ENCODE measurements at places on chromosomes 12 and 14.

GRCh38 chr14:75246546-75247285, 31.9 kb upstream of the FOS start:
- DNase-seq = no peak

DNA sequence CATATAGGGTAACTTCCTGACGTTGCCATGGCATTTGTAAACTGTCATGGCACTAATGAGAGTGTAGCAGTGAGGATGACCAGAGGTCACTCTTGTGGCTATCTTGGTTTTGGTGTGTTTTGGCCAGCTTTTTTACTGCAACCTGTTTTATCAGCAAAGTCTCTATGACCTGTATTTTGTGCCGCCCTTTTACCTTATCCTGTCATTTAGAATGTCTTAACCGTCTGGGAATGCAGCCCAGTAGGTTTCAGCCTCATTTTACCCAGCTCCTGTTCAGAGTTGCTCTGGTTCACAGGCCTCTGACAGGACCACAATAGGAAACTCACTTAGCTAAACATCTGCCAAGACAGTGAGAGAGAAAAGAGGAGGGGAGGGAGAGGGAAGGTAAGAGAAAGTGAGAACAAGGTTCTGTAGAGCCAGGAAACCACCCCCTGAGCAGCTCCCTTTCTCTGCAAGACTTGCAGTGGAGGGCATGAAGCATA, 64.8 kb upstream of the PLEKHG3 start:
- DNase-seq = peak; percentile 81

DNA sequence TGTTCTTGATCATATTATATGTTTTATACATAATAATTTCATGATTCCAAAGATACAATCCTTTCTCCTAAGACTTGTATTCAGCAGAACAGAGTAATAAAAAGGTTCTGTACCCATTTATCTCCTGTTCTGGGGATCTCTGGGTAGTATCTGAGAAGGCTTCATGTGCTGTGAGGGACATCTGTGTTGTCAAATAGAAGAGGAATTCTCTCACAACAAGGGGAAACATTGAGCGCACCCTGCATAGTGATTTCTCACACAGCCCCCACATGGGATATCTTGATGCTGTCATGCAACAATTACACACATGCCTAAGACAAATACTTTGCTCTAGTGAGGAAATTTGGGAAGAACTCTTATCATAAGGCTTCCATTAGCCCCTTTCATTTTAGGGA, 101.8 kb upstream of the ATF1 start:
- DNase-seq = no peak

- no peak for DNase-seq
Observed at GRCh38 chr14:66069036-66069435, 417.1 kb upstream of the CCDC196 start.

GRCh38 chr12:67025543-67026114, 243.5 kb upstream of the CAND1 start:
- DNase-seq = no peak

DNA sequence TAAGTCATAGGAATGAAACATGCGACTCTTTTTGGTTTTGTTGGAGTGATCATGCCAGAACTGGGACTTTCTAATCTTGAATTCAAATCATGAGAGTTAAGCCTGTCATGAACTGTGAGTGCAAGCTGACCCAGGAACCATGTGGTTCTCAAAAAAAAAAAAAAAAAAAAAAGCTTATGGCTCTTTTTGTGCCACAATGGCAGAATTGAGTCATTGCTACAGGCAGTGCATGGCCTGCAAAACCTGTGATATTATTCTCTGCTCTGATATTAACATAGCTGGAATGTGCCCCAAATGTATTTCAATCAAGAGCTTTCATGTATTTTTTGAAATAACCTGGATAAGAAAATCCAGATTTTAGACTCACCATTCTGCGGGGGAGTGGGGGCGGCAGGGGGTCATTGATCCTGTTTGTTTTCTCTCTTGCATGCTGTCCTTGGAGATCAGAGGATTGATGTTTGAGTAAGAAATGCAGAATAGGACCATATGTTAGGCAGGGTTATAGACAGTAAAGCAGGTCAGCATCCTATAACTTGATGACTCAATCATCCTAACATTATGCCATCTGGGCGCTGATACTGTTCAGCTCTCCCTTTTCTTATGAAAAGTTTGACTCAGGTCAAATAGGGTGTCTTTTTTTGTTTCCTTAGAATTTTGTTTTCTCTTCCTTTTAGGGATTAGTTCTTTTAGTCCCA, 797.4 kb downstream of the DIO2 start:
- DNase-seq = no peak
